ENCODE measurements at places on chromosomes 7 and 10.
A peak's percentile ranks its signal among the peaks of the same experiment; 100 is the strongest.

- DNase-seq: no peak
Observed at GRCh38 chr10:98331885-98332284, 63.9 kb upstream of the LOXL4 start.

- no peak for DNase-seq
Observed at GRCh38 chr10:104340111-104340526, 1.9 kb upstream of the ITPRIP start.

GRCh38 chr7:26329520-26330255 lies 38.0 kb downstream of the SNX10 start:
- no peak for DNase-seq

DNA sequence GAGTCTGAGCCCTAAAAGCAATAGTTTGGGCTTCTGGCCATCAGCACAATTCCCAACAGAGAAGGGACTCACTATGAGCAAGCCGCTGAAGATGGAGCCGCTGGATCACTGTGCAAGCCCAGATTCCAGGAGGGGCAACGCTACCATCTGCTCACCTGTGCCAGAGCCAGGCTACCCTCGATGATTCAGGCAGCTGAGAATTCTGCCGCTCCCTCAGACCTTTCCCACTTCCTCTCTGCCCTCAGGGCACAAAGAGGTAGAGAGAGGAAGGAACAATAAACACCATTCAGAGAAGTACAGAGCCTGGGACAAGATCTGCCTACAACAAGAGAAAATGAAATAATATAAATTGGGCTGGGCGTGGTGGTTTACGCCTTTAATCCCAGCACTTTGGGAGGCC lies 98.1 kb downstream of the MYOF start:
- no peak for DNase-seq

DNA sequence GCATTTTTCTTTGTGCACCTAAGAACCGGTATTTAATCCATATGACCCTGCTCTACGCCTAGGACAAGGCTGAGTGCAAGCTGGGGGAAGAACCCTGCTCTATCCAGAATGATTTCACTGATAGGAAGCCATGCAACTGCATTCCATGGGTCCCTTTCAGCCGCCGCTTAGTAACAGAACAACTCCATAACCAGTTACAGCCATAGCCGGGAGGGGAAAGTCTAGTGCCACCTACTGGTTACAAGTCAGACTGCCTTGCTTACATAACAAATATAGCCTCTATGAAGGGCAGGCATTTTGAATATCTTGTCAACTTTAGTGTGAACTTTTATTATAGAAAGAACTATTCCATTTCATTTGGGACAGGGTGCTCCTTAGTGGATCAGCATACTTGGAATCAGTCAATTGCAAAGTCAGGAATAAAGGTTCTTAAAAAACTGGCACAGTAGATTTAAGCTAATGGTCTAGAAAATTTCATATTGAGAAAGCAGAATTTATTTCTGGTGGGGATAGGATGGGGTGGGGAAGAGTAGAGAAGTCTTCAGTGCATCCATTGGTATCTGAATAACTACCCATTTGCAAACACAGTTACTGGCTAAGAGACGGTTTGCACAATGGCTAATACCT lies 521.7 kb downstream of the ADRA2A start:
- DNase-seq: peak; percentile 14

- no peak for DNase-seq
Observed at GRCh38 chr7:40611095-40611871, 476.5 kb downstream of the SUGCT start.

DNA sequence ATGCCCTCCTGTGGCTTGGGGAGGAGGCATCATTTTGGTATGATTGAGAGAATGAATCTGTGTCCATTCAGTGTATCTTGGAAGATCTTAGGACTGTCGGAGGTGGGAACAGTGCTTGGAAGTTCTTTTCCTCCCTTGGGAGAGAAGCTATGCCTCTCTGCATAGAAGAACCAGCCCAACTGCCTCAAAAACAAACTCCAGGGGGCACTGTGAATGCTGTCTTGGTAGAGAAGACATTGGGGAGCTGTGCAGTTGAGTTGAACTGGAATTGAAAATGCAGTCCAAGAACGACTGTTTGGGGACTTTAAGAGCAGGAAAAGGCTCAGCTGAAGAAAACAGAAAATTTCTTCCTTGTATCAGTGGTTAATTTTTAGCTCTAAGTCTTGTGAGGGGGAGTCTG lies 4.9 kb upstream of the GJD4 start:
- no peak for DNase-seq

DNA sequence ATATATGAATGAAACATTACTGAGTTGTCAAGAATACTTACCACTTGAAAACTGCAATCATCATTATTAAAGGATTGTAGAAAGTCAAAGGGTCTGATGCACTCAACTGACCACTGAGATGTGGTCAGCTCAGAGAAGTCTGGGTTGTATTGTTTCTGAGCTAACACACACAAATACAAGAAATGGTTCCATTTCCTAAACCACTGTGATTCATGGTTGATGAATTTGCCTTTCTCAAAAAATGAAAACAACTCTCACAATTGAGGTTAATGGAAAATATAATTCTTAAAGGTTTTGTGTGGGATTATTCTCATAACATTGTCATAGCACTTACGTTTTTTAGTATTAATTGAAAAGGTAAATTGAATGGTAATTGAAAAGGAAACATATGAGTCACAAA lies 45.6 kb upstream of the TAS2R16 start:
- no peak for DNase-seq

DNA sequence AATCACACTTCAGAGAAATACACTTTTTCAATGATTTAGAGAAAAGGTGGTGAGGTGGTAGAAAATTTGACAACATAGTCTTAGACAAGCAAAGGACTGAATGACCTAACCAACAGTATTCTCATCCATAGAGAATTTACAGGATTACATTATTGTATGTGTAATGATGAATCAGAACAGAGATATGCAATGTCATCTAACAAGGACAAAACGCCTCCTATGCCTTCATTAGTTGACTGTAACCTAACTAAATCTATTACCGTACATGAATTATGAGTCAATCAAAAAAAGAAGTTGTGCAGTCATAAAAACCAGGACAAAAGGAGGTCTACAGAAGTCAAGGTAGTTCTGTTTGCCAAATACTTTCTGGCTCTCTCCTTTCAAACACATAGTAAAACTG lies 66.5 kb downstream of the RAB11FIP2 start:
- no peak for DNase-seq

- no peak for DNase-seq
Observed at GRCh38 chr10:34323192-34323591, 491.9 kb downstream of the PARD3 start.

- DNase-seq: no peak
Observed at GRCh38 chr7:101727184-101727583, 90.2 kb upstream of the CUX1 start.

GRCh38 chr10:17453373-17454091 lies 863 bp downstream of the ST8SIA6 start:
- DNase-seq: peak; percentile 33

GRCh38 chr7:81669476-81670105 lies 100.3 kb downstream of the HGF start:
- DNase-seq: no peak
